Chondrocyte (in vitro differentiated cells): ENCODE measurements at places on chromosomes 5 and 9. TPM values are rescaled to one million over a fixed set of nuclear protein-coding genes. Genes with fewer than 3 reads are reported as not detected.

GRCh38 chr5:7395432-7395946 is 449 bp upstream of the ADCY2 start:
- no peak for DNase-seq

GRCh38 chr9:128094166-128094949 is 26.3 kb downstream of the SLC25A25 start:
- DNase-seq = no peak

- DNase-seq = no peak
Observed at GRCh38 chr9:118650417-118650816, 718.8 kb downstream of the BRINP1 start.

- no peak for DNase-seq
Observed at GRCh38 chr9:131732636-131733289, 7.1 kb downstream of the RAPGEF1 start.

DNA sequence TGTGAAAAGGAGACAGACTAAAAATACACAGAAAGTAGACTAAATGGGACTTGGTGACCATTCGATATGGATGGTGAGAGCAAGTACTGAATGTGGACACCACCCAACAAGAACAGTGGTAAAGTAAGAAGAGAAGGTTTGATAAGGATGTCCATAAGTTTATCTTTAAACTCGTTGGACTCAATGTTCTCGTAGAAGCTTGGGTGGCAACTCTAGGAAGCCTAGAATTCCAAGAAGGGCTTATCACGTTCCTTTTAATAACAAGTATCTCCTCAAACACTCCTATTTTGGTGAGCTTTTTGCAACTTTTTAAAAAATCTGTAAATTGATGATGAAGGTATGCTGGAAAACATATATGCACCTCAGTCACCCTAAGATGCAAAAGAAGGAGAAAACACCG is 108.6 kb upstream of the CDH6 start:
- no peak for DNase-seq

The SELENOP gene
- 0.20 to 18.9 TPM (median 0.33 TPM) in 3 replicates for total RNA-seq

DNA sequence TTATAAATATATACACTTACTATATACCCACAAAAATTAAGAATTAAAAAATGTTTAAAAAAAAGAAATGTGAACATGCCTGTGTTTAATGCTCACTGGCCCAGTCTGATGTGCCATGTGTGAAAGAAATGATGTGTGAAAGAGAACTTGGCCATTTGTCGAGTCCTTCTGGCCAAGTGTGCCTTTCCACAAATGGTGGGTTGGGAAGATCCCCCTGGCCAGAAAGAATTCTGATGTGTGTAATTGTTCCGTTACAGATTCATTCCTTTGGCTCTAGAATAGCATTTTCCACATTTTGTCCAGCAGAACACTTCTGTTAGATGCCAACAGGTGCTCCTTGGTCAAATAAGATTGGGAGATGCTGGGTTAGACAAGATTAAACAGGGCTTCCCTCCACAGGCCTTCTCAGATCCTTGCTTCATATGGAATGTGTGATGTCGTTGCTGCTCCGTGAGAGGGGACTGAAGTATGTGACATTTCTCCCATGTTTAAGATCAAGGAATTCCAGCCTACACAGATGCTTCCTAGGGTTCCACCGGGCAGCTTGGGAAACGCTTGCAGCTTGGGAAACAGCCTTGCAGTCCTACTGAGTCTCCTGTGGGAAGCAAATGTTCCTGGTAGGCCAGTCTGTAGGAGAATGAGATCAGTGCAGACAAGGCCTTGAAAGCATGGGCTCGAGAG is 32.1 kb downstream of the GDNF start:
- no peak for DNase-seq

GRCh38 chr5:179112469-179113142 is 52.4 kb downstream of the ZNF354C start:
- DNase-seq = no peak

- DNase-seq = no peak
Observed at GRCh38 chr5:155919725-155920124, 407.2 kb upstream of the SGCD start.

DNA sequence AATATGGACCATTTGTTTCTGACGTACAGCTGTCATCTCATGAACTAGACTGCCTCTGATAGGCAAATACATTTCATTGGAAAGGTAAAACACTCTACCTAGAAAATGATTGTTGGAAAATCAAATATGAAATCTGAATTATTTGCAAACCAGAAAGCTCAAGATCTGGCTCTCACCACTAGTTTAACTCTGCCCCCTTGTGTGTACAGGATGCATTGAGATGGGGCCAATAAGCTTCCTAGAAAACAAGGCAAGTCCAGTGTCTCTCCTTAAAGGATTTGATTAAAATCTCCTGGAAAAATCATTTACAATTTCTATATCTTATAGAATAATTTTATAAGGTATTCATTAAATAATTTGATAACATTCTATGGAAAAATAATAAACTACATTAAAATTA is 311.9 kb upstream of the ANKH start:
- DNase-seq = no peak

DNA sequence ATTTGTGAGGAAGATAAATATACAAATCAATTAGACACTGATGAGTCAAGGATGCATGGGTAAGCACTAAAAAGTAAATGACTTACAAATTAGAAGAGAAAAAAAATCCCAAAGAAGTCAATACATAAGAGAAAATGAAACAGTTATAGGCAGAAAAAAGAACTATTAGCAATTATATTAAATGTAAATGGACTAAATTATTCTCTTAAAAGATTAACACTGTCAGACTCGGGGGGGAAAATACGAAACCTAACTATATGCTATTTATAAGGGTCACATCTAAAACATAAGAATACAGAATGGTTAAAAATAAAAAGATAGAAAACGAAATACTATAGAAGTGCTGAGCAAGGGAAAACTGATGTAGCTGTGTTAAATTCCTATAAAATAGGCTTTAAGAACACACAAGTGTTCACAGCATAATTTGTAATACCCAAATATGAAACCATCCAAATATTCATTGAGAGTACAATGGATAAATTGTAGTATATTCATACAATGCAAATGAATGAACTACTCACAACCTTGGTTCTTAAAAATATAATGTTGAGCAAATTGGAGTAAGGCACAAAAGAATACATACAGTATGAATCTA is 67.1 kb upstream of the SH3PXD2B start:
- DNase-seq = no peak

The F2RL1 gene
- total RNA-seq = 1.2 to 1.9 TPM (median 1.9 TPM) in 3 replicates

- no peak for DNase-seq
Observed at GRCh38 chr5:155101697-155102096, 88.1 kb downstream of the KIF4B start.

GRCh38 chr9:105708405-105708804 is 14.1 kb downstream of the TMEM38B start:
- DNase-seq = no peak

The PTGES gene
- total RNA-seq = 0.95 to 3.3 TPM (median 1.3 TPM) in 3 replicates
